Muscle of arm (tissue), 14 donors: ENCODE measurements at places on chromosomes 3 and 15. TPM values are rescaled to one million over a fixed set of nuclear protein-coding genes. Genes with fewer than 3 reads are reported as not detected.

The IQCF5 gene
- not detected for polyA plus RNA-seq

- DNase-seq, result no peak
Measured at GRCh38 chr3:173045770-173046382, 95.2 kb downstream of the SPATA16 start.

GRCh38 chr15:99238849-99239248 lies 10.5 kb downstream of the TTC23 start:
- DNase-seq, result no peak

DNA sequence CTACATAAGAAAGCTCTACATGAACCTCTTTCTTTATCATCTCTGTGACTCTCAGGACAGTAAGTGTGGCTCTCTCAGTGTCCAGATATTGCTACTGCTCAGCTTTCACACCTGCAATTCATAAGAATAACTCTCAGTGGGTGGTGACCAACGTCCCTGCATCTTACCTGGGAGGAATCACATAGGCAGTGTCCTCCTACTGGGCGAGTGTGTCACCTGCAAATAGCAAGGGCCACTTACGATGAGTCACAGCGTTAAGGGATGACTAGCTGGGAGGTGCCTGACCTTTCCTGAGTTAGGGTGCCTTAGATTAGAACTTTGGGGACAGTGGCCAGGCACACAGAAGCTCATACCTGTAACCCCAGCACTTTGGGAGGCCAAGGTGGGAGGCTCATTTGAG lies 90.8 kb upstream of the C3orf80 start:
- DNase-seq, result no peak

The CIDEC gene
- polyA plus RNA-seq, result not detected

- DNase-seq, result no peak
Measured at GRCh38 chr3:94063496-94064119, 747 bp downstream of the NSUN3 start.

DNA sequence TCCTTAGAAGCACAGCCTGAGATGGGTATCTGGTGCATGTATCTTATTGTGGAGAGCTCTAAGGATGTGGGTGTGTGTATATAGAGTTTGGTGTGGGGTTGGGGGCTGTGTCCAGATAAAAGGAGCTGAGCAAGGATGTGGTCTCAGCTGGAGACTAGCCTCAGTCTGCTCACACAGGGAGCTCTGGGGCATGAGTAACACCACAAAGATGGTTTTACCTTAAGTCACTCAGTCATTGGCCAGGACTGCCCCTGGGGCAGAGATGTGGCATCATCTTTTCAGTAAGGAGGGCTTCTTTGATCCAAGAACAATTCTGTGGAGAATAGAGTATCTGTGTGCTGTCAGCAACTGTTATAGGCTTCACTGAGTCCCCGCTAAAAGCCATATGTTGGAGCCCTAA lies 163.4 kb upstream of the NUDT16 start:
- DNase-seq, result no peak

The SMAD6 gene
- 3.3 TPM for polyA plus RNA-seq

The SPINK8 gene
- polyA plus RNA-seq, result not detected

The TGM5 gene
- polyA plus RNA-seq, result not detected

- no peak for DNase-seq
Measured at GRCh38 chr3:16494094-16494493, 19.4 kb downstream of the RFTN1 start.

- DNase-seq, result no peak
Measured at GRCh38 chr3:37163262-37164015, 10.9 kb downstream of the LRRFIP2 start.

DNA sequence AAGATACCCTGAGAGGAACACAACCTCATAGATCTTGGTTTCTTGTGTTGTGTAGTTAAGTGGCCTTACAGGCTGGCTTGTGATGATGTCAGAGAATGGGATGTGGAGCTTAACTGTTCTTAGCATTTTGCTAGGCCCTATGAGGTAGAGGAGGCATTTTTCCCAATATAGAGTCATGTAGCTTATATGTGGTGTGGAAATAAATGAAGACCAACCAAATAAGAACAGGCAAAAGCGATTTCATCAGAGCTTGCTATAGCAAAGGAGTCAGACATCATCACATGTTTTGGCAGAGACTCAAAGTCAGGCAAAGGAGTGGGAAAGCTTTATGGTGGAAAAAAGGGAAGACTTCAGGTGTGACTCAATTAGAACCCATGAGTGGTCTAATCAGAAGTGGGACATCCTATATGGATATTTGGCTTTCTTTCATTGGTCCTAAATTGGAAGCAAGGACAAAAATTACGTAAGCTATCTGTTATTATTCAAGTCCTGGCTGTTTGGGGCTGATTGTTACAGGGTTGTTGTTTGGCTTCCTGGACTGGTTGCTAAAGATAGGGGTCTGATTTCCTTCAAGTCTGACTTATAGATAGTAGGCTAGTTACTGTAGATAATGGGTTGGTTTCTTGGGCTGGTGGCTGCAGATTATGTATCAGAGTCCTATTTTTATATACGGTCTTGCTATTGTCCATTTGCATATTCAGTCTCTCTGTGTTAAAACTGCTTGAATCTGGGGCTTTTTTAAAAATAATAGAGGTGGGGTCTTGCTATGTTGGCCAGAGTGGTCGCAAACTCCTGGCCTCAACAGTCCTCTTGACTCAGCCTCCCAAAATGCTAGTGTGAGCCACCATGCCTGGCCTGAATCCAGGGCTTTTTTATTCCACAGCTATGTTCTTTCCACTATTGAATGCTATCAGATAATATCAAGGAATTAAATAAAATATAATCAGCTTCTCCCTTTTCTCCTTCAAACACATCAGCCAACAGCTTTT lies 30.3 kb upstream of the SETD2 start:
- DNase-seq, result no peak

The TEX9 gene
- polyA plus RNA-seq, result 1.5 TPM

The EPHA3 gene
- polyA plus RNA-seq, result 21.4 TPM

DNA sequence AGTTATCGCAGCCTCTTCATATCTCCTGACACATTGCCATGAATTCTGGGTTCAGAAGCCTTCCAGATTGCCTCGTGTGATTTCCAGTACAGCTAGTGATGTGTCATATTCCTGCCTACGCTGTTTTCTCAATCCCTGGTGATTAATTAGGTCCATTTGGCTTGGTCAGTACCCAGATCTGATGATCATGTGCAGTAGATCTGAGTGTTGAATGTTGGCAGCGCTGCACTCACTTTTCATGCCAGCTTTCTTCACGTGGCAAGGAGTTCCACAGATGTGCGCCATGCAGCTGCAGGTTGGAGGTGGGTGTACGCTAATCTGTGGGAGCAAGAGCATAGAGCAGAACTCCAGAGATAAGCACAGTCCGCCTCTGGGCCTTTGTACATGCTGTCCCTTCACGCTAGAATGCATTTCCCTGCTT lies 86.9 kb upstream of the COL6A5 start:
- peak; percentile 35 for DNase-seq

DNA sequence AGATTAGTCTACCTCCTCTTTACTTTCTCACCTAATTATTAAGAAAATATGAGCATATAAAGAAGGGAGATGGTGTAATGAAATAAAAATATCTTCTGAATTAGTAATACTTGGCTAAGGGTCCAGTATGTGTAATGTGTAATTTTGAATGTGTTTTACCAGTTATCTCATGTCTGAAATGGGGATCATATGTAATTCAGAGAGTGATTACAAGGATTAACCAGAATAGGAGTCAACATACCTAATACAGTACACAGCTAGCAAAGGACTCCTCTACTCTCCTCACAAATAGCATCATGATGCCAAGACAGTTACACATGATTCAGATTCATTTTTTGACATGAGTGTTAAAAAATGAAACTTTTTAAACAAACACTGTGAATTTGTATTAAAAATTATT lies 570.4 kb downstream of the SI start:
- DNase-seq, result no peak
